ENCODE measurements at places on chromosomes 2 and 18. TPM values are rescaled to one million over a fixed set of nuclear protein-coding genes. Genes with fewer than 3 reads are reported as not detected.

Gene SCYGR4
- polyA plus RNA-seq = not detected

Gene CD28
- polyA plus RNA-seq = 0.10 TPM

Gene POMC
- 0.59 TPM for polyA plus RNA-seq

Gene GPR35
- 2.1 TPM for polyA plus RNA-seq

Gene MOCOS
- 4.2 TPM for polyA plus RNA-seq

Gene PARD3B
- polyA plus RNA-seq = 1.2 TPM

Gene ROCK2
- polyA plus RNA-seq = 5.4 TPM

Gene POTEI
- polyA plus RNA-seq = not detected

Gene SLC35G4
- polyA plus RNA-seq = not detected

Gene CRYGC
- polyA plus RNA-seq = not detected

Gene CEBPZOS
- polyA plus RNA-seq = 19.1 TPM

Gene GREB1
- 0.16 TPM for polyA plus RNA-seq

Gene HOXD1
- 0.43 TPM for polyA plus RNA-seq

Gene PSMA8
- 0.04 TPM for polyA plus RNA-seq

Gene DOK1
- polyA plus RNA-seq = 1.6 TPM

Gene PLGLB1
- 4.5 TPM for polyA plus RNA-seq

Gene CXCR2
- 23.8 TPM for polyA plus RNA-seq

Gene IL1F10
- polyA plus RNA-seq = 0.51 TPM

Gene VSNL1
- 47.2 TPM for polyA plus RNA-seq

Gene ADCYAP1
- not detected for polyA plus RNA-seq

Gene FIGLA
- not detected for polyA plus RNA-seq

Gene PCARE
- polyA plus RNA-seq = 0.07 TPM

Gene CSRNP3
- polyA plus RNA-seq = 0.38 TPM

Gene ANKRD30BL
- not detected for polyA plus RNA-seq
